Fibroblast of lung (primary cell): ENCODE measurements at places on chromosomes 3 and 15.

DNA sequence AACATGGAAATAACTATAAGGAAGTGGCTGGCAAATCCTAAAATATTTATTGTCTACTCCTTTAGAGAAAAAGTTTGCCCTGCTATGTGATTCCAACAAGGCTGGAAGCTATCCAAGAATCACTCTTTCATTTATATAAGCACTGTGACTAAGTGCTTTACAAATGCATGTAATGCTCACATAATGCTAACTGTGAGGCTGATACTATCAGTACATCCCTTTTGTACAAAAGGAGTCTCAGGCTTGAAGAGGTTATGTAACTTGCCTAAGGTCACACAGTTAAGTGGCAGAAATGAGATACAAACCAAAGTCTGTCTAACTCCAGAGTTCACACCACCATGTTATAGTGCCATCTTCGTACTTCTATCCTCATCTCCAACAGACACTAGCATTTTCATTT lies 17.0 kb downstream of the TOPBP1 start:
- no peaks in the 10 kb centered on the region for H3K36me3 ChIP-seq
- peaks cover 2% of the 10 kb centered on the region for H3K4me1 ChIP-seq
- DNase-seq: peak; percentile 89
- H3K4me3 ChIP-seq: no peak overlapping the region
- H3K27ac ChIP-seq: no peak overlapping the region
- no peaks in the 10 kb centered on the region for H3K27me3 ChIP-seq

DNA sequence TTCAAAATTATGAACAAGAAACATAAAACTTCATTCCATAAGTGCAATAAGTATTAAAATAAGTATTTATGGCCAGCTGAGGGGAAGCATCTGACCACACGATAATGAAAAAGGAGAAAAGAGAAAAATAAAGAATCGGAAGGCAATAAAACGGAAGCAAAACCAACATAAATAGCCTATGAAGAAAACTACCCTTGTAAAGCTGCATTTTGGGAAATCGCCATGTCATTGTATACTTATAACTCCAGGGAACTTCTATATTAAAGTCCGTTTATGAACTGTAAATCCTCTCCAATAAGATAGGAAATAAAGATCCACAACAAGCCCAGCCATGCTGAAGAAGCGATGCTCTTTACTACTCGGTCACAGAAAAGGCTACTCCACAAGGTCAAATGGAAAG lies 47.7 kb downstream of the MORC1 start:
- no peaks in the 10 kb centered on the region for H3K36me3 ChIP-seq
- H3K4me3 ChIP-seq: no peak overlapping the region
- H3K4me1 ChIP-seq: no peaks in the 10 kb centered on the region
- H3K27ac ChIP-seq: no peak overlapping the region
- H3K27me3 ChIP-seq: no peaks in the 10 kb centered on the region

- H3K4me3 ChIP-seq: no peak overlapping the region
- H3K36me3 ChIP-seq: no peaks in the 10 kb centered on the region
- H3K27me3 ChIP-seq: no peaks in the 10 kb centered on the region
- no peak overlapping the region for H3K27ac ChIP-seq
- peak; percentile 86 for DNase-seq
- H3K4me1 ChIP-seq: peaks cover 12% of the 10 kb centered on the region
These were observed 129.8 kb upstream of the PHLDB2 start for GRCh38 chr3:111729087-111729846.

GRCh38 chr15:83973816-83974215 lies 261.8 kb upstream of the GOLGA6L4 start:
- H3K36me3 ChIP-seq: no peaks in the 10 kb centered on the region
- H3K27ac ChIP-seq: no peak overlapping the region

GRCh38 chr15:26632500-26632899 lies 140.4 kb downstream of the GABRB3 start:
- no peaks in the 10 kb centered on the region for H3K36me3 ChIP-seq
- H3K4me3 ChIP-seq: no peak overlapping the region

- no peak overlapping the region for H3K4me3 ChIP-seq
- no peaks in the 10 kb centered on the region for H3K36me3 ChIP-seq
- no peak overlapping the region for H3K27ac ChIP-seq
- no peaks in the 10 kb centered on the region for H3K27me3 ChIP-seq
These were observed 90.6 kb upstream of the MYZAP start for GRCh38 chr15:57500979-57501576.

DNA sequence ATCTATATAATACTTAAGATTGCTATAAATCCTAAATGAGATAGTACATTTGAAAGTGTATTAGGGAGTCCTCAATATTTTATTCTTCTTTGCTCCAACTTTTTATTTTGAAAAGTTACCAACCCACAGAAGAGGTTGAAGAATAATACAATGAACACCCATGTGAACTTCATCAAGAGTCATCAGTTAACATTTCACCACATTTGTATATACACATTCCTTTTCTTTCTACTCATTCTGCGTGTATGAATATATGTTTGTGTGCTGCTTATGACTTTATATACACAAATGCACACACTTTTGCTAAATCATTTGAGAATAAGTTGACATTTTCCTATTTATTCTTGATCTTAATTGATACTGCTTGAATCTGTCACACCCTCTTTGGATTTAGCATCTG lies 193.3 kb upstream of the CGNL1 start:
- peaks cover 5% of the 10 kb centered on the region for H3K4me1 ChIP-seq
- peak; percentile 69 for DNase-seq
- H3K36me3 ChIP-seq: no peaks in the 10 kb centered on the region
- H3K4me3 ChIP-seq: no peak overlapping the region

DNA sequence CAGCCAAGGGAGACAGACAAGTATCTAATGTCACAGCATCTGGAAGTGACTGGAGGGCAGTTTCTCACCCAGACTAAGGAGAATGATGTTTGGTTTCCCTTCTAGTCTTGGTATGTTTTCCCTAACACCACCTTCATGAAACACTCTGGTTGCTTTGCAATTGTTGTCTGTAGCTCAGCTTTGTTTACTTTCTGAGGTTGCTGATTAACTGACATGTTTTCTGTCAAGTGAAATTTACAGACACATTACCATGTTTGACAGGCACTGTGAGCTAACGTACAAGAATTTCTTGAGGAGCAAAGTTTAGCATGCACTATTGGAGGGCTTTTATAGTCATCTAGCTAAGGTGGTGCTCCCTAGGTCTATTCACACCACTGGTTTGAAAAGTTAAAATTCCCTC lies 131.6 kb upstream of the NECTIN3 start:
- no peak overlapping the region for H3K4me3 ChIP-seq
- no peak for DNase-seq
- H3K4me1 ChIP-seq: no peaks in the 10 kb centered on the region
- H3K27ac ChIP-seq: no peak overlapping the region
- H3K27me3 ChIP-seq: no peaks in the 10 kb centered on the region

GRCh38 chr3:171874251-171874681 lies 31.1 kb downstream of the TMEM212 start:
- H3K27me3 ChIP-seq: no peaks in the 10 kb centered on the region
- H3K4me1 ChIP-seq: peaks cover 23% of the 10 kb centered on the region
- peak; percentile 97 for DNase-seq
- H3K4me3 ChIP-seq: no peak overlapping the region
- H3K27ac ChIP-seq: peak overlapping the region; percentile 81

DNA sequence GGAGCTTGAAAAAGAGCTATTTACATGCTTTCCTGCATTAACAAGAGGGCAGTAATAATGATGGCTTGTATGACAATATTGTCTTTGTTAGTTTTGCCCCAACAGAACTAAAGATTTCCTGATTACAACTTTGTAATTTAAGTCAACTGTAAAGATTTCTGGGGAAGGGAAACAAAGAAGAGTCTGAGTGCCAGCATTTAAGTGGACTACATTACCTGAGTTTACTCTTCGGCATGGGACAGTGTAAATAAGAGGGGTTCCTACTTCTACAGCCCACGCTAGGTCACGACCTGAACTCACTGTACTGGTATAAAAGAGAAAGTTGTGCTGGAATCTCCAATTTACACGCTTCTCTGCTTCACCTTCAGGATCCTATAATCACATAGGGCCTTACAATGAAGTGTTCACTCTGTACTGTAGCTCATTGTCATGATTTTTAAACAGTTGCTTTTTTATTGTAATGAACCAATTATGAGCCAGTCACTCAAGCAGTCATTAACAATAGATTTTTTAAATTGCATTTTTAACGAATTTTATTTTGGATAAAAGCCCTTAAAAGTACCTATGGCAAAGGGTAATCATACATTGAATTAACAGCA lies 39.6 kb downstream of the DPH6 start:
- DNase-seq: no peak
- no peaks in the 10 kb centered on the region for H3K4me1 ChIP-seq
- H3K4me3 ChIP-seq: no peak overlapping the region
- H3K36me3 ChIP-seq: no peaks in the 10 kb centered on the region

DNA sequence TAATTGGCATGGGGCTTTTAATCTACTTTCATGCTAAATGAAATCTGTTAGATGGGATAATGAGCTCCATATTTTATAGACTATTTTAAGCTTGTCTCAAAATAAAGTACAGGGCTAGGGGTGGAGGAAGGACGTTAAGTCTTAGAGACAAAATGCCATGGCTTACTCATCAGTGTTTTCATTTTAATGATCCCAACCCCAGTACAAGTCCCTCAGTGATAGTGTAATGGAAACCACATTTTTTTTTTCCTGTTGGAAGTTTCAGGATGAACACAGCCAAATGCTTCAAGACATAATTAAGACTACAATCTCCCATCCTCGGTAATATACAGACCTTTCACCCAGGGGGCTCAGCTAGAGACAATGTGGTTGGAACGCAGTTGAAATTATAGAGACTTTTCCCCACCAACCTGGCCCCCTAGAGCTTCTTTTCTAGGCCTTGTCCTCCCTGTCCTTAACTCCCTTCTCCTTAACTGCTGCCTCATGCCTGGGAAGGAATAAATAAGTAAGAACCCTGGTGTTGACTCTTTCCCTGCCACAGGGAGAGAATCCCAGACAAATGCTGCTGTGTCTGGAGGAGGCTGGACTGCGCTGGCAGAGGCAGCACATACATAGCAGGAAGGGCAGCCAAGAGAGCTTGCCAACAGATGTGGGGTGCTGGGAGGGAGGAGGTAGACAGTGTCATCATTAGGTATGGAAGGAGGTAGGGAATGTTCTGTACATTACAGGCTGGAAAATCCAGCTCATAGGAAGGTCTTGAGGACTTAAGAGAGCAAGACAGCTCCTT lies 115.4 kb upstream of the ROPN1 start:
- no peaks in the 10 kb centered on the region for H3K36me3 ChIP-seq
- H3K4me3 ChIP-seq: no peak overlapping the region
- H3K27me3 ChIP-seq: peaks cover 11% of the 10 kb centered on the region
- DNase-seq: no peak
- H3K27ac ChIP-seq: no peak overlapping the region
- H3K4me1 ChIP-seq: no peaks in the 10 kb centered on the region

GRCh38 chr15:77305953-77306352 lies 114.0 kb downstream of the PEAK1 start:
- no peak overlapping the region for H3K27ac ChIP-seq
- no peaks in the 10 kb centered on the region for H3K4me1 ChIP-seq
- H3K4me3 ChIP-seq: no peak overlapping the region
- no peaks in the 10 kb centered on the region for H3K36me3 ChIP-seq
- H3K27me3 ChIP-seq: no peaks in the 10 kb centered on the region

DNA sequence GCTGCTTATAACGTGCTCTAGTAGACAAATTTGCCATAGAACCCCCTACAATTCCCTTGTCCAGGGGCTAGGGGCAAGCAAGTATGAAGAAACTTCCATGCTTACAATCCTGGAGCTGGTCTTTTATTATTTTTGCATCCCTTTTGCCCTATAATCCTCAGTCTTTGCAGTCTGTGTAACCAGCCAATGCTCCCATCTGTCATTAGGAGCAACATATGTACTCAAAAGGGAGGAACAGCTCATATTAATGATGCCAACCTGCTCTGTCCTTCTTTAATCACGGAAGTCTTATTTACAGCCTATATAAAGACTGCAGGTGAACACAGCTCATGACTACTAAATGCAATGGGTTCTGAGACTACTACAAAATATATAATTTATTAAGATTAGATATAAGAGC lies 263.3 kb downstream of the ZIC1 start:
- H3K4me3 ChIP-seq: no peak overlapping the region
- no peaks in the 10 kb centered on the region for H3K4me1 ChIP-seq
- no peak for DNase-seq
- H3K36me3 ChIP-seq: no peaks in the 10 kb centered on the region

GRCh38 chr3:120566243-120566975 lies 29.7 kb upstream of the NDUFB4 start:
- H3K27me3 ChIP-seq: no peaks in the 10 kb centered on the region
- H3K4me3 ChIP-seq: no peak overlapping the region
- no peak overlapping the region for H3K27ac ChIP-seq
- no peaks in the 10 kb centered on the region for H3K36me3 ChIP-seq
- H3K4me1 ChIP-seq: no peaks in the 10 kb centered on the region

DNA sequence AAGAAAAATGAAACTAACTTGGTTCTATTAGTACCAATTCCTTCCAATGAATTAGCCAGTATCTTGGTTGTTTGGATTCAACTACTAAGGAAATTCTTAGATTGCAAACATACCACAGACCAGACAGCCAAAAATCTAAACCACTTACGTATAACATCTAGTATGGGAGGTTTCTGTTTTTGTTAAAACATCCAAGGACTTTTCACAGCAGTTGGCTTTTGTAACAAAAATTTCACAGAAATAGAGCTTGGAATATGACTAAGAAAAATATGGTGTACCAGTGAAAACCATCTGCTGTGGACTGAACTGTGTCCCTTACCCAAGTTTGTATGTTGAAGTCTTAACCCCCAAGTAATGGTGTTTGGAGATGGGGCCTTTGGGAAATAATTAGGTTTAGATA lies 199.2 kb downstream of the OTOL1 start:
- H3K4me1 ChIP-seq: no peaks in the 10 kb centered on the region
- H3K27me3 ChIP-seq: no peaks in the 10 kb centered on the region

DNA sequence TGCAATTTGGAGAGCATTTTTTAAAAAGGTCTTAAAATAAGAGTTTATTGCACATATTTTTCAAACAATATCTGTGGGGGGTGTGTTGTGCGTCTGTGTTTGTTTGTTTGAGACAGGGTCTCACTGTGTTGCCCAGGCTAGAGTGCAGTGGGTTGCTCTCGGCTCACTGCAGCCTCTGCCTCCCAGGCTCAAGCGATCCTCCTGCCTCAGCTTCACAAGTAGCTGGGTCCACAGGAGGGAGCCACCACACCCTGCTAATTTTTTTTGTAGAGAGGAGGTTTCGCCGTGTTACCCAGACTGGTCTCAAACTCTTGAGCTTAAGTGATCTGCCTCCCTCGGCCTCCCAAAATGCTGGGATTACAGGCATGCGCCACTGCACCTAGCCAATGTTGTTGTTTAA lies 2.7 kb downstream of the MLF1 start:
- no peak overlapping the region for H3K4me3 ChIP-seq
- no peaks in the 10 kb centered on the region for H3K27me3 ChIP-seq
- DNase-seq: no peak
- H3K36me3 ChIP-seq: no peaks in the 10 kb centered on the region
- H3K27ac ChIP-seq: no peak overlapping the region

GRCh38 chr15:79164465-79164864 lies 73.9 kb upstream of the RASGRF1 start:
- no peak overlapping the region for H3K4me3 ChIP-seq
- no peaks in the 10 kb centered on the region for H3K36me3 ChIP-seq
- H3K27ac ChIP-seq: no peak overlapping the region
- no peaks in the 10 kb centered on the region for H3K4me1 ChIP-seq
